ENCODE measurements at places on chromosomes 6 and 20. TPM values are rescaled to one million over a fixed set of nuclear protein-coding genes. Genes with fewer than 3 reads are reported as not detected.

PKIB gene
- 6.0 TPM for total RNA-seq

RBPJL gene
- not detected for total RNA-seq

- DNase-seq = no peak
Measured at GRCh38 chr20:45893831-45894230, 2.7 kb downstream of the CTSA start.

DNA sequence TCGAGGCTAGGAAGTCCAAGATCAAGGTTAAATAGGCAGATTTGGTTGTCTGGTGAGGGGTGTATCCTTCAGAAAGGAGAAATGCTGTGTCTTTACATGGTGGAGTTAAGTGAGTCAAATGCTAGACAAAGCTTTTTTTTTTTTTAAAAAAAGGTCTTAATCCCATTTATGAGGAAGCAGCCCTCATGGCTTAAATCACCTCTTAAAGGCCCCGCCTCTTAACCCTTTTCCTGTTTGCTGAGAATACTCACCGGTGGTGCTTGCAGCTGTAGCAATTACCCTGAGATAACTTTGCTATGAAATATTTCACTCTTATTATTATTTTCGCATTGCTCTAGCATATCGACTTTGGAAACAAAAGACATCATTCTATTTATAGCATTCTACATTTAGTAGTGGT is 30.8 kb downstream of the FBXO30 start:
- DNase-seq = no peak

DNA sequence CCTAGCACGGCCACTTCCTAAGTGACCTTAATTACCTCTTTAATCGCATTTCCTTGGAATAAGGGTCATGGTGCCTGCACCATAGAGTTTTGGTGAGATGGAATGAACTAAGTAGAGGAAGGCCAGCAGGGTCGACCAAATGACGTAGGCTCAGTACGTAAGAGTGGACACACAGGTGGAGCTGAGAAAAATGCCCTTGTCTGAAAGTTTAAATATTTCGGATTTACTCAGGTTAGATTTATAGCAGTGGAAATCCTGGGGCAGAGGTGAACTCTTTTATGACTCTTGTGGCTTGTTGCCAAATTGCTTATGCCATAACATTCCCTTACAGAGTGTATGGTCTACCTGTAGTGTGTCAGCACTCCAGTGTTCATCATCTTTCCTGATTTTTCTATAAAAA is 23.6 kb upstream of the BTBD3 start:
- no peak for DNase-seq
